Putamen (tissue), 1 donor: ENCODE measurements at places on chromosomes 16 and 17.
A peak's percentile ranks its signal among the peaks of the same experiment; 100 is the strongest.

DNA sequence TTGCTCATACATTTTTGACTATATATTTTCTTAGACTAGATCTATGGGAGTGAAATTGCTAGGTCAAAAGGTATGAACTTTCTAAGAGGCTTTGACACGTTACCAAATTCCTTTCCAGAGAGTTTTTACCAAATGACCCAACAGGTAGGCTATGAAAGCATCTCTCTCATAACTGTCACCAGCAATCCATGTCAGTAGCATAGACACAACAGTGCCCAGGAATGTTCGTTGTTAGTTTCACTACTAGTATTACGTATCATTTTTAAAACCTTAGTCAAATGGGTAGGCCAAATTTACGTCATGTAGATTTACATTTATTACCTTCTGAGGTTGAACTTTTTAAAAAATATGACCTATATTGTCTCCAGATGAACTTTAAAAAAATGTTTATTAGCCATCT, 66.8 kb downstream of the MARCHF10 start:
- no peak for DNase-seq

- no peak for DNase-seq
These were observed 27.5 kb downstream of the KIFC3 start for GRCh38 chr16:57774705-57775285.

DNA sequence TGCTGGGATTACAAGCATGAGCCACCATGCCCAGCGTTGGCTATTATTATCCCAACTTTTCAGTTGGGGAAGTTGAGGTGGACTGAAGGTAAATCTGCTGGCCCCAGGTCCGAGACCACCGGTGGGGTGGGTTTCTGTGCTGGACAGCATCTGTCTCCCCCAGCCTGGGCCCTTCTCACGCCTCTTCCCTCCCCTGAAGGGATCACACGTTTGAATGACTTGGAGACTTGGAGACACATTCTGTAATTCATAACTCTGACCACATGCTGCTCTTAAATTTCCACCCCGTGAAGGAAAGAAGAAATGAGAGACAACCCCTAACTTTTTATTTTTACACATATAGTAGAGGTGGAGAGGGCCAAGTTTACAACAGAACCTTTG, 109.8 kb downstream of the MSI2 start:
- DNase-seq, result no peak

DNA sequence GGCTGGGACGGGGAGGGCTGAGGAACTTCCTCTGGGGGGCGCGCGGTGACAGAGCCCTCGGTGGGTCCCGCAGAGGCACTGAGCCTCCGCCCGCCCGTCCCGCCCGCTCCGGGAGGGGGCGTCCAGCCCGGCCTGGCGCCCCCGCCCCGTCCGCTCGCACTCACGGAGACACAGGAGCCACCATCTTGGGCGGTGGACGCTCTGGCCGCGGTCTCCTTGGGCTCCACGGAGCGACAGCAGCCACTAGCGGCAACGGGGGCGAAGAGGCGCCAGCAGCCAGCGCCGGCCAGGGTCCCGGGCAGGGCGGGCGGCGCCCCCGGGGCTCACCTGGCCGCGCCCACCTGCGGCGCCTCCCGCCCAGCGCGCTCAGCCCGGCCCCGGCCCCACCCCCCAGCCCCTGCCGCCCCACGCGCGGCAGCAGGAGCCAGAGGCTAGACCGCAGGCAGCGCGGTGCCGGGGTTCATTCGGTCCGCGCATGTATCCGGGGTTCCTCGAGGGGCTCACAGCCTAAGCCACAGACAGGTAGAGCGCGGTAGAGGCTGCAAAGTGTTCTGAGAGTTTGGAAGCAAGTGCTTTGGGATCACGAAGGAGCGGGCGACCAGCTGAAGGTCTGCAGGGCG, at the start of gene C17orf113:
C17orf113 (minus strand) TSS at position 209 of the 620 bp plus-strand sequence. CDS start 7,225 bp downstream, outside the sequence.
- DNase-seq, result peak; percentile 34

DNA sequence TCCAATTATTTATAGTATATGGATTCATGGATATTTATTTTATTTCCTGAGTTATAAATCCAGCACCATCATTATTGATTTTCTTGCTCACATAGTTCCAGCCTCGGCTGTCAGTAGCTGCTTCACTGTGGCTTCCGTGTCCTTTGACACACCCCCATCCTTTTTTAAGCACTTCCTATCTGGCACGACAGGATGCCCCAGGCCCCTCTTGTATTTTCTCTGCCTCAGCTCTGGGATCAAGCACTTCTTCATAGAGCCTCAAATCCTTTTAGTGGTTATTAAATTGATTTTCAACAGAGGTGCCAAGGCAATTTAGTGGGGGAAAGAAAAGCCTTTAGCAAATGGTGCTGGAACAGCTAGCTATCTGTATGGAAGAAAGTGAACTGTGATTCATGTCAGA, 59.8 kb downstream of the GAN start:
- DNase-seq, result no peak

- DNase-seq, result peak; percentile 77
These were observed 34.4 kb downstream of the WWP2 start for GRCh38 chr16:69796285-69797118.

DNA sequence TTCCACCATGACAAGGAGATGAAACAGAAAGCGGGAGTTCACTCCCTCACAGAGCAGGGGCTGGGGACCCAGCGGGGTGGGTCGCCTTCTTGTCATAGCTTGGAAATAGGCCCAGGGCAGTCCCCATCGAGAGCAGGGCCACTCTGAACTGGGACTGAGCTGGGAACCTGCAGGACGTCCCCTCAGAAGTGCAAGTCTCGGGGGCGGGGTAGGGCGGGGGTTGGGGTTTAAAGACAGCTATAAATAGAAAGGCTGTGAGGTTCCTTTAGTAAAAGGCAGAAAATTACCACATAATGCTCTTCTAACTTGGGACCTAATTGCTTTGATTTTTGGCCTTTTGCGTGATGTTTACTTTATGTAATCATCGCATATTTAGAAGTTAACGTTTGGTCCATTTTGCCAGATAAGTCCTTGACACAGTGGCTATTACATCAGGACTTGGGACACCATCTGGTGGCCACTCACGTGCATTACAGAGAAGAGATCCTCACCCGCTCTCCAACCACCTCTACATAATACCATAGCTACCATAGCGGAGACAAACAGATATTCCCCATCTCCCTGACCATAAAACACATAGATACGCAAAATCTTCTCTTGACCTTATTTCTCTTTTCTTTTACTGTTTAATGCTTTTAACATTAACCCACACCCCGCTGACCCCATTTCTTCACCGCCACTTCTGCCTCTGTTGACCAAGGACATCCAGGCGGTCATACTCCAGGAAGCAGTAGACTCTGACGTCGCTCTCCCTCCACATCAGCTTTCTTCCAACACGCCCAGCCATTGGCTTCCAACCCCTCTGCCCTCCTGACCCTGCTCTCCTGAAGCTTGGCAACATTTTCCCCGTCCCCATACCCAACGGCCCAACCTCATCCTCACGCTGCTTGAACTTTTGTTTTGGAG, 27.5 kb upstream of the PIK3R6 start:
- peak; percentile 19 for DNase-seq

DNA sequence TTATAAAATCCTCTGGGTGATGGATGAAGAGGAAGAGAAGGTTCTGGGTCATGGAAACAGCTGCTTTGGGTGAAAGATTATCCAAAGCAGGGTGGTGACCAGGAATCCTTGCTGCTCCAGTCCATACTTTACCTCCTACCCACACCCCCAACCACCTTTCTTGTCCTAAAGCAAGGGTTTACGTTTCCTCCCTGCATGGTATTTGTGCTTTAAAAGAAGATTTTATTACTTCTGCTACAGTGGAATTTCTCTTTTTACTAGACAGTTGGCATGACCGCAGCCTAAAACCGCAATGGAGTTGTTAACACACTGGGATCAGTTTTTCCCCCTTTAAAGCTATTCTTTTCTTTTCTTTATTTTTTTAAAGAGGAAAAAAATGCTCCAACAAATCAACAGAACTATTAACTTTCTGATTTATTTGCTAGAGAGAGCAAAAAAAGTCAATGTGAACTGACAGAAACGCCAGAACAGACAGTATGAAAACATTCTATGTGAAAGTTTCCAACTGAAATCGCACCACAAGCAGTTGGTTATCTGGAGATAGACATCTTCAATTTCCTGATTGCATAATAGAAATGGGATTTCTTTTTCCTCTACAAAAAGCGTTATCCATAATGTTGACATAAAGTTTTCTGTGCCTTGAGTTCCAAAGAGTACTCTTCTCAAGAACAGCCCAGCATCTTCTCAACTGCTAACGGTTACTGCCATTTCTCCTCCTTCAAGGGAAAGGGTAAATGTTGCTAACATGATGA, 236.0 kb downstream of the IRX3 start:
- no peak for DNase-seq

- DNase-seq, result no peak
These were observed 46.7 kb upstream of the JPH3 start for GRCh38 chr16:87555647-87556046.

- no peak for DNase-seq
These were observed 591 bp upstream of the SLFN5 start for GRCh38 chr17:35242158-35242804.

DNA sequence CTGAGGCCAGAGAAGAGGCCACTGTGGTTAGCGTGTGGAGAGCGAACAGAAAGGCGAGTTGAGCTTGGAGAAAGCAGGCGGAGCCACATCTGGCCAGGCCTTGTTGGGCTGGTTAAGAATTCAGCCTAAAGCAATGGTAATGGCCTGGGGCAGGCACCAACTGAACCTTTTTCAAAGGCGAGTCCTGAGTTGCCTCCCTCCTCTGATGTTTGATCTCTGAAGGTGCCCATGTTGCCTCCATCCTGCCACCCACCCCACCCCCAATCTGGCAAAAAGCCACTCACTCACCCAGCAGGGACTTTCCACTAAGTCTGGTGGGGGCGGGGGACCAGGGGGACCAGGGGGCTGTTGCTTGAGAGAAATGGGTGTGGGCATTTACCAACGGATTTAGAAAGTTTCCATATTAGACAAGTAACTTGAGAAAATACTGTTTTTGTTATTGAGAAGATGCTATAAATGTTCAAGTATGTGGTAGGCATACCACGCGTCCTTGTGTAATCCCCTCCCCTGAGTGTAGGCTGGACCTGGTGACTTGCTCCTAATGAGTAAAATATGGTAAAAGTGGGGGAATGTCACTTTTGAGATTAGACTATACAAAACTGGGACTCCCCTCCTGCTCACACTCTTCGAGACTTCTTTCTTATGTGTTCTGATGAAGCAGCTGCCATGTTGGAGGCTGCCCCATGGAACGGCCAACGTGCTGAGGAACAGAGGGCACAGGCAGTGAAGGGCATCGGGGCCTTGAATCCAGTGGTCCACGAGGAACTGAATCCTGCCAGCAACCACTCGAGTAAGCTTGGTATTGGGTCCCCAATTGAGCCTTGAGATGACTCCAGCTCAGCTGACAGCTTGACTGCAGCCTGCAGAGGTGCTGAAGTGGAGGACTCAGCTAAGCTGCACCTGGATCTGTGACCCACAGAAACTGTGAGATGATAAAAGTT, 29.9 kb upstream of the TNS4 start:
- no peak for DNase-seq

DNA sequence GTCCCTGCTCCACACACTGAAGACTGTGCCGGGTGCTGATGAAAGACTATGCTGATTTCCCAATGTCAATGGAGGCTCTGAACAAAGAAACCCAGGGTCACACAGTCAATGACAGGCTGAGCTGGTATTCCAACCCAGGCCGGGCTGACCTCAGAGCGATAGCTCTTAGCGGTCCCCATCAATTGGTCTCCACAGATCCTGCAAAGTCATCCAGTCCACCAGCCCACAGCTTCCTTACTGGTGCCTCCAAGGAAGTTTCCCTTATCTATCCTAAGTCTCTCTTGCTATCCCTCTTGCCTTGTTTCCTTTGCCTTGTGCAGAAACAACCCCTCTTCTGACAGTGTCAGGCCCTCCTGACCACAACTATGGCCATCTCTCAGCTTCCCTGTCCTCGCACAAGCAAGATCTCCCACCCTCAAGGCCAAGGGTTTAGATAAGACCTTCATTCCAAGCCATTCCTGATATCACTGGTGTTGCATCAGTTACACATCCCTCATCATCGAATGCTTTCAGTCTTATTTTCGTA, 52.7 kb upstream of the KSR1 start:
- no peak for DNase-seq

DNA sequence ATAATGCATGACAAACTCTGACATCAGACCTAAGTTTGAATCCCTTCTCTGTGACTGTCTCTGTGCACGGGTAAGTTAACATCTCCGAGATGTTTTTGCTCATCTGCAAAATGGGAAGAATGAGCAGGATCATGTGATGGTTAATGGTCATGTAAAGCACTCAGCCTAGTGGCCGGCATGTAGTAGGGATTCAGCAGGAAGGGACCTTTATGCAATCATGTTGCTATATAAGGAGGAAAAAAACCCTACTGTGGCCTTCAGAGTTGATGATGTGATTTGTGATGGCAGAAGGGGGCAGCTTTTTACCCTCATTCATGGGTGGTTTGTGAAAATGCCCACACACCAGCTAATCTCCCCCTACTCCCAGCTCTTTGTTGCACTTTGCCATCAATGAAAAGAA, 24.1 kb downstream of the CLEC16A start:
- DNase-seq, result no peak

GRCh38 chr16:78816499-78817195, 717.2 kb downstream of the WWOX start:
- DNase-seq, result peak; percentile 15

- DNase-seq, result no peak
These were observed 48.0 kb downstream of the SMPD3 start for GRCh38 chr16:68400083-68400923.
